Stimulated activated CD4-positive, alpha-beta T cell treated with anti-CD3 and anti-CD28 coated beads, Interleukin-2, amount 100 ng/mL, for 24 hours (primary cell): ENCODE measurements at places on chromosomes 11 and 22.
A peak's percentile ranks its signal among the peaks of the same experiment; 100 is the strongest.

- no peak for DNase-seq
These were observed 20.0 kb upstream of the LMO1 start for GRCh38 chr11:8283465-8284230.

DNA sequence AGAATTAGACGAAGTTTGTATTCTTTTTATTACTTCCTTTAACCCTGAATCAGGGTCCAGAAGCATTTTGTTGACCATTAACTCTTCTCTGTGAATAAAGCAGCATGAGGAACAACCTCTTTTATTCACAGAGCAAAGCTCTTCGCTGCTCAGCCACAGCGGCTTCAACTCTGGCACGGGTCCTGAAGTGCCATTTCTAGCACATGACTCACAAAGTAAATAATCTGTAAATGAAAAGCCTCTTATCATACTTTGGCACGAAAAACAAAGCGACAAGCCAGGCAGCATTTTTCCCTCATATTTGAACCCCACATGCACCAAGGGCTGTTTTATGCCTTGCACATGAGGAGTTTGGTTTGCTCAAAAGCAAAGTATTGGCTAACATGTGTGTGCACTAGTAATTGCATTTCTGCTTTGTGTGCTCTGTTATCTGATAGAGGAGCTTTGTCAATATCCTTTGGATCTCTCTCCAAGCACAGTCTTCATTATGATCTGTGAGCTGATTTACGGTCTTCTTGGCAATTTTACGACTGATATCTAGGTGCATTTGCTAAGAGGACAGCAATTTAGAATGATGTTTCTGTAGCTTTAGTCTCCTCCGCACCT, 33.0 kb upstream of the APOBEC3A start:
- DNase-seq, result no peak

- peak; percentile 87 for DNase-seq
These were observed 15.9 kb downstream of the RHOG start for GRCh38 chr11:3824714-3825472.

- no peak for DNase-seq
These were observed 37.6 kb downstream of the ZNRF3 start for GRCh38 chr22:28920757-28921584.

DNA sequence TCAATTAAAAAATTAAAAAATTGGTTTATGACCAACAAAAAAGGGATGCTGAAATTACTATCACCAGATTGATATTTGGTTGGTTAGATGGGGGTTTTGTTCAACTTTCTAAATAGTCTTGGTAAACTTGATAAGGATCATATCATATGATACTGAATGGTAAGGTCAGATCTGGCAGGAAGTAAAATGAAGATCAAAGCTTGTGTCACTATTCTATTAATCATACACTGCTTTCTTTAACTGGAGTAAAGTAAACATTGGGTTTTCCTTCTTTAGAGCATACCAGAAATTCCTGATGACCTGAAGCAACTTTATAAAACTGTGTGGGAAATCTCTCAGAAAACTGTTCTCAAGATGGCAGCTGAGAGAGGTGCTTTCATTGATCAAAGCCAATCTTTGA, 40.2 kb downstream of the RRM1 start:
- no peak for DNase-seq

- DNase-seq, result peak; percentile 38
These were observed 859 bp upstream of the FGF19 start for GRCh38 chr11:69704508-69705253.

DNA sequence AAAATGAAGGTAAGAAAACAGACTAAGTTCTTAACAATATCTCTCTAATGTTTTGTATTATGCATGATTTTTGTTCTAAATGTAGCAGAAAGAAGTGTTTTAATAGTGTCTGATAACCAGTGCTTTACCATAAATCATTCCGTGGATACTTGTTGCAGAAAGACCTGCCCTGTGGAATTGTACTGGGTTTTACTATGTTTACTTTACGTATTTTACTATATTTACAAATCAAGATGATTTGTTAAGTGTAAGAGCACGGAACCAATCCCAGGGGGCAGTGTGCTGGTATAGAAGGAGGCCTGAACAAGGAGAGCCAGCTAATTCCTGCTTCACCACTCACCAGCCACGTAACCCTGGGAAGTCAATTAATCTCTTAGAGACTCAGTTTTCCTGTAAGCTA, 1.4 kb downstream of the HTR3B start:
- DNase-seq, result no peak

DNA sequence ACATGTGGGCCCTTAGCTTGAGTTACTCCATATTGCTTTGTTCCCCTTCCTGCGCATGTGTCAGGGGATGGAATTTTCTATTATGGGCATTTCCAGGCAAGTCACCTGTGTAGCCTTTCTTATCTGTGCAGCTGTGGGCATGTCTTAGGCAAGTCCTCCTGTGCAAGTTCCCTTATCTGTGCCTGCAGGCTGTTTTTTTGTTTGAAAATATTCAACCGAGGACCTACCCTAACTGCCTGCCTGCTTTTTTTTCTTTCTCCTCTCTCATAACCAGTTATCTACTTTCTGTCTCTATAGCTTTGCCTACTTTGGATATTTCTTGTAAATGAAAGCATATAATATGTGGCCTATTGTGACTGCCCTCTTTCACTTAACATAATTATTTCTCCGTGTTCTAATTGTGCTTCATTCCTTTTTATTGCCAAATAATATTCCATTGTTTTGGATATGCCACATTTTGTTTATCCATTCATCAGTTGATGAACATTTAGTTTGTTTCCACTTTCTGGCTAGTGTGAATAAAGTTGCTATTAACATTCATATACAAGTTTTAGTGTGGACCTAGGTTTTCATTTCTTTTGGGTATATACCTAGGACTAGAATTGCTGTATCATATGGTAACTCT, 83.6 kb upstream of the CADM1 start:
- no peak for DNase-seq

GRCh38 chr22:49400941-49401598, 426.6 kb downstream of the BRD1 start:
- no peak for DNase-seq

- peak; percentile 23 for DNase-seq
These were observed 13.4 kb upstream of the NECTIN1 start for GRCh38 chr11:119742263-119742861.

DNA sequence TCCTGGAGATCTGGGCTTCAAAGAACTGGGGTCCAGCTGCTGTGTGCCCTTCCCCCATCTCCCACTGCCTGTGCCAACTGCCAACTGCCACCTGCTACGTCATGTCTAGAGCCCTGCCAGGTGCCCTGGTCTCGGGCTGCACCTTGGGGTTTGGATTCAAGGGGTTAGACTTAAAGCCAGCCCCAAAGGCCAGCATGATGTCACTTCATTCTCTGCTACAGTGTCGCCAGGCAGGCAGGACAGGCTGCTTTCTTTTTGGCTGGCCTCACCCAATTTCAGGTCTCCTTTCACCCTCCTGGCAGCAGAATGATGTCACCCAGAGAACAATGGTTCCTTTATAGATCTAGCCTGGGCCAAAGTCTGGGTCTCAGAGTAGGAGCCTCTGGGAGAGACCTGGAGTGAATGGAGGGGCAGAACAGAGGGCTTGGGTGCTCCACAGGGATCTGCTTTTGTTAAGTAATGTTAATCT, 79.5 kb upstream of the CRYBB3 start:
- DNase-seq, result no peak

GRCh38 chr11:134243913-134244312, 9.2 kb downstream of the THYN1 start:
- no peak for DNase-seq

DNA sequence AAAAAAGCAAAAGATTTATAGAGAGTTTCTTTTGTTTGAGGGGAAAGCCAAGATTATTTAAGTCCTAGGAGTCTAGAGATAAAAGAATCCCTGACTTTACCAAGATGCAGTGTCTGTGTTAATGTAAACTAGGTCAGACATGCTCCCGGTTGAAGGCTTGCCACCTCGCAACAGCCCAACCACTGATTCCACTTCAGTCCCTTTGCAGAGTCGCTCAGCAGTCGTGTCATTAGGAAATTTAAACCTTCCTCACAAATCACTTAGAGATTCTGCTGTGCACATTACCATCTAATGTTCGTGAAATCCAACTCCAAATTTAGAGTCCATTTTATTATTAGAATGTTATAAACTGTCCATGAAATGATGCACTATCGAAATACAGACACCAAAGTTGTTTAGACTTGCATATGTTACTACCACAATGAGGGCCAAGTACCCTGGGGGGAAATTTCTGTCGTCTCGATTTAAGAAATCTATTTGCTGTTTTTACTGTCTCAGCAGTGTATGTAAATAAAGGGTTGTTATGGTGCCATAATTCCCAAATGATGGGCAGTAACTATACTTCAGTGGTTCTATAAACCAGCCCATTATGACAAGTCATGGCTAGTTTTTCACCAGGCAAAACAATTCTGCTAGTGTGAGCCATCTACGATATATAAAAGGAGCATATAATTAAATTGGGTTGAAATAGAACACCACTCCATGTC, 101.4 kb upstream of the MTNR1B start:
- DNase-seq, result no peak

DNA sequence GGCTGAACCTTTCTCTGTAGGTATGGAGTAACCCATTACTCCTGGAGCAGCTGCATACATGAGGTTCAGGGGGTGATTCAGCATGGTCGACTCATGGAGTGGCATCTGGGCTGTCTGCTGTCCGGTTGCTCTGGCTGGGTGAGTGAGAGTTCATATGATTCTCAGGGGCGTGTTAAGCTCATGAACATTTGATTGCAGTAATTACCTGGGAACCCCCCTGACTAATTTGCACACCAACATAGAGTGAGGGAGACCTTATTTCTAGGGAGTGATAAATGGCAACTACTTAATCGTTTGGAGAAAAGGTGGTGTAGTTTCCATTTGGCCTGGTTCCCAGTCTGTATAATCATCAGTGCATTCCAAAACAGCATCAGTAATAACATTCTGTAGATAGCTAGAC, 661.9 kb downstream of the ETS1 start:
- no peak for DNase-seq

GRCh38 chr11:17132654-17133053, 55.2 kb upstream of the RPS13 start:
- DNase-seq, result no peak

DNA sequence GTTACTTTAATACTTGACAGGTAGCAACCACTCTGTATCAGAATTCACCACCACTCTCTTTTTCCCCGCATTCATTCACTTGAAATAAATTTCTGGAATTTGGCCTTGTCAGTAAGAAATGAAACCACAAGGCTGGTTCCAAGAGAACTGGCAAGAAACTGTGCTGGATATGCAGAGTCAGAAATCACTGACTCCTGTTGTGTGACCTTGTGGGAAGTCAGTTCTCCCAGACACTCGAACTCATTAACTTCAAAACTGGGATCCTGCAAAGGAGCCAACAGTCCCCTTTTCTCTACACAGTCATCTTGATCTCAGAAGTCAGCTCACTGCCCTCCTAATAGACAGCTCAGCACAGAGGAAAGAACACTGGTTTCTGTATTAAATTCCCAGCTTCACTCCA, 142.7 kb downstream of the LRRC4C start:
- DNase-seq, result no peak

DNA sequence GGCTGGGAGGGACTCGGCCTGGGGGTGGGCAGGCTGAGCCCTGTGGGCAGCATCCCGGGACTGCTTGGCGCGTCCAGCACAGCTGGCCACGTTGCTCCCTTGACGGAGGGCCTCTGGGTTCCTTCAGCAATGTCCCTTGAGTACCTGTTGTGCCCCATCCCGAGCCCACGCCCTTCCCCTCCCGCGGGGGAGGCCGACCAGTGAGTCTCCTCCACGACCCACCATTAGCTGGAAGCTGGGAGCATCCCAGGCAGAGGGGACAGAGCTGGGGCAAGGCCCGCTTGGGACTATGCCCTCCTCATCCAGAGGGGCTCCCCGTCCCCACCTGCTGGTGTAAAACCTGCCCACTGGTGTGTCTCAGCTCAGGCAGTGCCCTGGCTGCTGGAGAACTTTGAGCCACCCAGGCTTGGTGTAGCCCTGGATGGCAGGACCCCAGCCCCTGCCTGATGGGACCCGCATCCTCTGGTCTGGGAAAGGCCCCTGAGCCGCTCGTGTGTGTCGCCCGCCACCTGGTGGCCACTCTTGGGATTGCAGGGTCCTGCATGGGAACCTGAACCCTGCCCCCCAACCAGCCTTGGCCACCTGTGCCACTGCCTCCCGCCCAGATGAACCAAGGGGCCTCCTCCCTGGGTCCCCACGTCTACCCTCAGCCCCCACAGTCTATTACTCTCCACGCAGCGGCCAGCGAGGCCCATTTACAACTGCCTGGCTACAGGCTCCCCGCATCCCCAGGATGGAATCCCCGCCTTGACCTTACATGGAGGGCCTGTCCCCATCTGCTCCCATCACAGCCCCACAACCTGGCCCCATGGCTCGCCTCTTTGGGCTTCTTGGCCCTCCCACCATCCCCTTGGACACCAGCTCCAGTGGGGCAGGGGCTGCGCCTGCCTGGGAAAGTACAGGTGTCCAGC, 16.6 kb upstream of the ARHGAP8 start:
- peak; percentile 89 for DNase-seq

DNA sequence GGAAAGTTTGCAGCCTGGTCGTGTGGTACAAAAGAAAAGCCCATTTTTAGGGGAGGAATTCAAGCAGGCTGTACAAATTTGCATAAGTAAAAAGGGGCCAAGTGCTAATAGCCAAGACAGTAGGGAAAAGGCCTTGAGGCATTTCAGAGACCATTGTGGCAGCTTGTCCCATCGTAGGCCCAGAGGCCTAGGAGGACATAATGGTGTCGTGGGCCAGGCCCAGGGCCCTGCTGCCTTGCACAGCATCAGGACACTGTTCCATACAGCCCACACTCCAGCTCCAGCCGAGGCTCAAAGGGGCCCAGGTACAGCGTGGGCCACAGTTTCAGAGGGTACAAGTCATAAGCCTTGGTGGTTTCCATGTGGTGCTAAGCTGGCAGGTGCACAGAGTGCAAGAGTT, 106.9 kb downstream of the GRIK4 start:
- no peak for DNase-seq

- peak; percentile 87 for DNase-seq
These were observed at the start of gene FERMT3 for GRCh38 chr11:64206457-64207255. FERMT3 (plus strand) TSS chr11:64206721; CDS start chr11:64207365, 644 bp downstream.

DNA sequence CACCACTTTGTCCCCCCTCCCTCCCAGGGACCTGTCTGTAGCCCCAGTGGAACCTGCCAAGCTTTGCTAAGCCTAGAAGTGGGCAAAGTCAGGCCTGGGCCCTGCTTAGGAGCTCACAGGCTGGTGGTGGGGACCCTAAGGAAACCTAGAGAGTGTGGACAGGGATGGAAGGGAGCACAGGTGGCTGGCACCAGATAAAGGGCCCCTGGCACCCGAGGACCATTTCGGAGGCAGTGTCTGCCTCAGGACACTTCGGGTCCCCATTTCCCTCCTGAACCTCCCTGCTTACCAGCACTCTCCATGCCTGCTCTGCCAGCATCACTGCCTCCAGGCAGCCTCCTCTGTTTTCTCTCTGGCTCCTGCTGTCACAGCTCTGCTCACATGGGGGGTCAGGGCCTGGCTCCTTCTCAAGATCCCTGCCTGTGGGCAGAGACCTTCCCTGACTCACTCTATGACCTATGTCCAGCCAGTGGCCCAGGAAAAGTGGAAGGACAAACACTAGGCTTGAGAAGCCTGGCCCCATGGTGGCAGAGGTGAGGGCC, 13.6 kb upstream of the OMP start:
- no peak for DNase-seq

- DNase-seq, result no peak
These were observed 15.5 kb upstream of the ZFTA start for GRCh38 chr11:63783925-63784592.
